Activated CD8-positive, alpha-beta T cell treated with anti-CD3 and anti-CD28 coated beads, Interleukin-2, amount 10 ng/mL, durations not matched to agents 7 days and 5 days (primary cell): ENCODE measurements at places on chromosomes 1 and 21. TPM values are rescaled to one million over a fixed set of nuclear protein-coding genes. Genes with fewer than 3 reads are reported as not detected.

The HSD3B1 gene
- total RNA-seq, result not detected

The LRRC39 gene
- 0.52 TPM for total RNA-seq

The CD101 gene
- 28.6 TPM for total RNA-seq

GRCh38 chr1:21774835-21775549 is 8.0 kb downstream of the USP48 start:
- no peak for DNase-seq

- no peak for DNase-seq
Measured at GRCh38 chr1:23389837-23390321, 20.2 kb upstream of the ZNF436 start.
